ENCODE measurements at places on chromosomes 1 and 21. TPM values are rescaled to one million over a fixed set of nuclear protein-coding genes. Genes with fewer than 3 reads are reported as not detected.

Gene CAMK1G
- total RNA-seq, result not detected

Gene CFAP57
- total RNA-seq, result 0.46 TPM

Gene SERINC2
- total RNA-seq, result 4.6 TPM

Gene RIMKLA
- total RNA-seq, result 2.7 TPM

Gene PTPN22
- not detected for total RNA-seq

Gene TAL1
- total RNA-seq, result 0.12 TPM

Gene RNASEL
- total RNA-seq, result 7.6 TPM

Gene SYTL1
- total RNA-seq, result 0.37 TPM

Gene TRIM67
- 0.07 TPM for total RNA-seq

Gene NTNG1
- total RNA-seq, result 0.27 TPM

Gene LCE6A
- total RNA-seq, result not detected

Gene IFI16
- 46.6 TPM for total RNA-seq

Gene CDK18
- total RNA-seq, result 0.27 TPM

Gene RPE65
- 5.0 TPM for total RNA-seq

Gene NTMT2
- not detected for total RNA-seq

Gene NOS1AP
- 0.02 TPM for total RNA-seq

Gene SELENBP1
- total RNA-seq, result 28.9 TPM

Gene TMCO4
- 3.8 TPM for total RNA-seq

Gene KRTAP19-1
- not detected for total RNA-seq

Gene BACE2
- 131 TPM for total RNA-seq

Gene ATP1A2
- 0.12 TPM for total RNA-seq

Gene RYR2
- total RNA-seq, result 4.7 TPM

Gene RGSL1
- not detected for total RNA-seq

Gene BCL2L15
- total RNA-seq, result 0.17 TPM

Gene TEKT2
- total RNA-seq, result not detected

Gene KIF14
- 29.4 TPM for total RNA-seq

Gene ZBTB8B
- not detected for total RNA-seq

Gene PCAT6
- total RNA-seq, result 0.46 TPM

Gene AMY2A
- not detected for total RNA-seq

Gene TAS1R1
- total RNA-seq, result not detected

Gene C1orf185
- not detected for total RNA-seq

Gene RSPH1
- total RNA-seq, result not detected

Gene FNDC10
- 2.2 TPM for total RNA-seq

Gene CYP4X1
- total RNA-seq, result 0.25 TPM

Gene AKR1A1
- total RNA-seq, result 95.1 TPM

Gene ACTL8
- total RNA-seq, result not detected

Gene GBP5
- total RNA-seq, result not detected

Gene CCDC27
- not detected for total RNA-seq

Gene WNT2B
- total RNA-seq, result 1.5 TPM

Gene GCSAML
- not detected for total RNA-seq

Gene RAP1GAP
- 0.17 TPM for total RNA-seq

Gene NR1I3
- total RNA-seq, result not detected

Gene GUCA2A
- not detected for total RNA-seq

Gene OR14C36
- not detected for total RNA-seq

Gene DRAM2
- 106 TPM for total RNA-seq

Gene PDPN
- total RNA-seq, result not detected

Gene EXTL1
- total RNA-seq, result 0.05 TPM

Gene TRAF5
- total RNA-seq, result 15.1 TPM

Gene CACNA1S
- total RNA-seq, result not detected

Gene SPATA46
- total RNA-seq, result not detected

Gene LCE7A
- total RNA-seq, result not detected

Gene BARHL2
- total RNA-seq, result not detected

Gene LRRC53
- not detected for total RNA-seq

Gene ENAH
- 126 TPM for total RNA-seq

Gene PPIAL4G
- total RNA-seq, result not detected

Gene FOXD3
- 1.2 TPM for total RNA-seq

Gene HPDL
- 2.9 TPM for total RNA-seq

All from NCI-H460 (cell line).